Activated CD4-positive, alpha-beta T cell treated with anti-CD3 and anti-CD28 coated beads, Interleukin-2, amount 50 U/mL, for 16 hours (primary cell): ENCODE measurements at places on chromosomes 3 and 15.

DNA sequence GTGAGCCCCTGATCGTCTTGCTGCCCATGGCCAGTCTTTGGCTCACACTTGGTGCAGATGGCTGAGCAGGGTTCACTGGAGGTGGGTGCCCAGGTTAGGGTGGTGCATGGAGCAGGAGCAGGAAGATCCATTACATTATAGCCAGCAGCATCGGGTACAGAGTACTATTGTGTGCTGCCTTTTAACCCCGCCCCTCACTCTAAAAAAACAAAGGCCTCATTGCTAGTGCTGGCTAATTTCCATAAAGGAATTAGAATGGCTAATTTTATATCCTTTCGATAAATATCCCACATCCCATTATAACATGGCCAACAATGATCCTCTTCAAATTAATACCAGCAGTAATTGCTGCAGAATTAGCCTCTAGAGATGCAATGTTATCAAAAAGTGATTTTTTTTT lies 45.8 kb upstream of the PPP4R2 start:
- DNase-seq, result no peak

GRCh38 chr15:70374096-70374495 lies 276.4 kb upstream of the TLE3 start:
- DNase-seq, result no peak

DNA sequence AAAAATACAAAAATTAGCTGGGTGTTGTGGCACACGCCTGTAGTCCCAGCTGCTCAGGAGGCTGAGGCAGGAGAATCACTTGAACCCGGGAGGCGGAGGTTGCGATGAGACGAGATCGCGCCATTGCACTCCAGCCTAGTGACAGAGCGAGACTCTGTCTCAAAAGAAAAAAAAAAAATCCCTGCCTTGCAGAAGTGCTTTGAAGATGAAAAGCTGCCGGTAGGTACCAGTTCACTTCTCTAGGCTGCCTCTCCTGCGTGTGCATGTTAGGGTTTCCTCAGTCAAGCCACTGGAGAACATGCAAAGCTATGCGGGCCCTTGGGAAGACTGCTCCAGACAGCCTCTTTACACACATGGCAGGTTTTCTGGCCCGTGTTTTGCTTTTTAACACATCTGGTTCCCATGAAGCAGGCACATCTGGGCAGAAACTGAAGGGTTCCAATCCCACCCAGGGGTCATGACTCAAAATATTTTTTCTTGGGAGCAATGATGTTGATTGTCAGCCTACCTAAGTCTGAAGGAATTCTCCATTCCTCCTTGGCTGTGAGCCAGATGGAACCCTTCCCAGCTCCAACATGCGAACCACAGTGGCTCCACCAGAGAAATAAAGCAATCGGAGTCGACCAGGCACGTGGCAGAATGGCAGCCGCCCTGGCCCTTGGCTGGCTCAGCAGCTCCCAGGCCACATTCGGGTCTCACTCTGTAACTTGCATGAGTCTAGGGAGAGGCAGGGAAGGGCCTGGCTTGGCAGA lies 29.6 kb downstream of the MGLL start:
- DNase-seq, result no peak

DNA sequence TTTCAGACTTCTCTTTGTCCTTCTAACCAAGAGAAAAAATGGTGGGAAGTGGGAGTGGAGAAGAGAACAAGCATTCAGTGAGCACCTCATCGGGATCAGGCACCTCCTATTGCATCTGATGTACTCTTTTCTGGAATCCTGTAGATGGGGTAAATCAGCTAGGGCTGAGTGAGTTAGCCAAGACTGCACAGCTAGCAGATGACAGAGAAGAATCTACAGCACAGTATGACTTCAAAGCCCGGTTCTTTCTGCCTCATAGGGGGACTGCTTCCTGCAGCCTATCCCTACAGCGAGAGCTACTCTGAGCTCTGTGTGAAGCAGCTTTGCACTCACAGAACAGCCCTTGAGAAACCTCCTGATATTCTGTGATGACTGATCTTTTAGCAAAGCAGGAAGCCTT lies 275.2 kb upstream of the MEIS2 start:
- DNase-seq, result no peak

DNA sequence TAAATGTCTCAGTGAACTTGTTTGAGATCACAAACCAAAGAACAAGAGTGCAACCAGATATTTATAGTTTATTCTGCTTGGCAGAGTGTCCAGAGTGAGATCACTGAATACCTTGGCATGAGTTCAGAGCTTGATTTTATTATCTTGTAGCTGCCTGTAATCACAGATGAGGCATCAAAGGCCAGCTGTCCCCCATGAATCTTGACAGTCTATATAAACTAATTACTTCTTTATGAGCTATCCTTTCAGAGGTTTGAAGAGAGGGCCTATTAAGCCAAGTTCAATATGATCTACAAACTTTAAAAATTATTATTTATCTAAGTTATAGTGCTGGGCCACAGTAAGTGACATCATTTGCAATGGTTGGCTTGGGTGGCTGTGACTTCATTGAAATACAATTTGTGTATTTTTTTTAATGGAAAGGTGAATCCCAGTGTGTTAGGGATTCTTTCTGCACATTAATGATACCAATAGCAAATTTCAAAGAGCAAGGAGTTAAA lies 251.5 kb downstream of the CLSTN2 start:
- DNase-seq, result no peak

- no peak for DNase-seq
Observed at GRCh38 chr3:104554425-104554824, 812.3 kb upstream of the ALCAM start.

- no peak for DNase-seq
Observed at GRCh38 chr3:76943058-76943457, 96.8 kb upstream of the ROBO2 start.

- DNase-seq, result no peak
Observed at GRCh38 chr3:2506776-2507175, 408.1 kb downstream of the CNTN4 start.

DNA sequence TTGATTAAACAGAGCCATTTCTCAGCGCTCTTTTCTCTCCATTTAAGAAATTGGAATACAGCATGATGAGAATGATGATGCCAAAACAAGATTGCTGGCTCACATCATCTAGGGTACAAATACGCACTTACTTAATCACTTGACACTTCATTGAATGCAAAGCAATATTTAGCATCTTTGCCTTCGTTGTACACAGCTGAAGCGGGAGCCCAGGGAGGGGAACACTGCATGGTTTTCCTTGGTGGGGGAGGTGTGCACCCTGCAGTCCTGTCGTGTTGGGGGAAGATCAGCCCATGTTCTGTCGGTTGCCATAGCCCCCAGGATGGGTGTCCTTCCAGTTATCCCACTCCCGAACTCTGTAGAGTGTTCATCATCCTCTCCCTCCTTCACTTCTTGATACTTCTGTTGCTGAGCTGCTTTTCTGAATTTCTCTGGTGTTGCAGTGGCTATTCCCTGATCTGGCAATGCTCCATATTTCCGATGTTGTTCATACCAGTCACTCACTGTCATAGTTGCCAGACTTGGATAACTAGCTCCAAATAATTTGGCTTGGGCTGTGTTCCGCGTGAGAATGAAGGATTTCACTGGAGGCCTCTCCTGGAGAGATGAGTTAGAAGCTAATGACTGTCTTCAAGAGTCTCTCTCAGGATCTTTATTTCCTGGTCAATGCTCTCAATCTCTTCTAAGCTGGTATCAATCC lies 50.1 kb upstream of the DYNC1LI1 start:
- DNase-seq, result no peak
